Endothelial cell of umbilical vein (primary cell): ENCODE measurements at places on chromosomes 3 and 15. TPM values are rescaled to one million over a fixed set of nuclear protein-coding genes. Genes with fewer than 3 reads are reported as not detected.

Gene SLC24A5
- not detected in 2 replicates for total RNA-seq

Gene ADGRG7
- total RNA-seq = not detected in 2 replicates

GRCh38 chr3:94737116-94737515, 674.3 kb downstream of the NSUN3 start:
- no peak for DNase-seq

DNA sequence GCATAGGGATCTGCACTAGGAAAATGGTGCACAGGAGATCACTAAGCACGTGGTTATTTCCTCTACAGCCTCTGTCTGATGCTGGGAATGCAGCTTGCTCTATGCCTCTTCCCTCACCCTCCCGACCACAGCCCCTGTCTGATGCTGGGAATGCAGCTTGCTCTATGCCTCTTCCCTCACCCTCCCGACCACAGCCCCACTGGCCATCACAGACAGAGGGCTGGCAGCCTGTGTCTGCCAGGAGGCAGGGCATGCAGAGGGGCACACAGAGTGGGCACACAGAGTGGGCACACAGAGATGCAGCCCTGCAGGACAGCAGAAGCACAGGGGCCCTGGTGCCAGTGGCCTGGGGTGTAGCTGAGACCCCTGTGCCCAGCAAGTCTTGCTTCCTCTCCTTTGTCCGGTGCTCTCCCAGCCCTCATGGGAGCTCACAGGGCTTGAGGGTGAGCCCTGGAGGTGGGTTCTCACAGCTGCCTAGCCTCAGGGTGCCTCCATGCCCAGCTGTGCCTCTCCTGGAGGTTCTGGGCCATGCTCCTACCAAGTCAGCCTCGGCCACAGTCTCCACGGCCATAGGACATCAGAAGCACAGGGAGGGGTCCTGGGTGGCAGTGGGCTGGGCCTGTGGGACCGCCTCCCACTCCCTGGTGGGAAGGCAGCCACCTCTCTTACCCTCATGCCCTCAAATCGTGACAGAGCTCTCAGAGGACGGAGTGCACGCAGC, 65.8 kb downstream of the EXOG start:
- no peak for DNase-seq

DNA sequence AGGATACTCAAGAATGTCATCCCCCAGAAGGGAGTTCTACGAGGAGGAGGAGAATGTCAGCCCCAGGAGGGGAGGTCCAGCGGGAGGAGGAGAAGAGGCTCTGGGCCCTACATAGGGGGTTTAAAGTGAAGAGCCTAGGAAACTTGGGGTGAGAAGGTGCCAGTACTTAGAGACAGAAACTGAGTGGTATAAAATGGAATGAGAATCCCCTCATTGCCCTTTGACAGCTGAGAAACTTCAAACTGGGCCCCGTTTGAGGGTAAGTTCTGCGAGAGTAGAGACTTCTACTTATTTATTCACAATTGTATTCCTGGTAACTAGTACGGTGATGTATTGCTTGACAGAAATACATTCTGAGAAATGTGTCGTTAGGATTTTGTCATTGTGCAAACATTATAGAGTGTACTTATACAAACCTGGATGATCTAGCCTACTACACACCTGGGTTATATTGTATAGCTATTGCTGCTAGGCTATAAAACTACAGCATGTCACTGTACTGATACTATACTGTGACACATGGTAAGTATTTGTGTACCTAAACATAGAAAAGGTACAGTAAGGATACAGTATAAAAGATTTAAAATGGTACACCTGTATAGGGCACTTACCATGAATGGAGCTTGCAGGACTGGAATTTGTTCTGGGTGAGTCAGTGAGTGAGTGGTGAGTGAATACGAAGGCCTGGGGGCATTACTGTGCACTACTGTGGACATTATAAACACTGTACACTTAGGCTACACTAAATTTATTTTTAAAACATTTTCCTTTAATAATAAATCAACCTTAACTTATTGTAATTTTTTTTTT, 62.0 kb downstream of the TSC22D2 start:
- DNase-seq = no peak

DNA sequence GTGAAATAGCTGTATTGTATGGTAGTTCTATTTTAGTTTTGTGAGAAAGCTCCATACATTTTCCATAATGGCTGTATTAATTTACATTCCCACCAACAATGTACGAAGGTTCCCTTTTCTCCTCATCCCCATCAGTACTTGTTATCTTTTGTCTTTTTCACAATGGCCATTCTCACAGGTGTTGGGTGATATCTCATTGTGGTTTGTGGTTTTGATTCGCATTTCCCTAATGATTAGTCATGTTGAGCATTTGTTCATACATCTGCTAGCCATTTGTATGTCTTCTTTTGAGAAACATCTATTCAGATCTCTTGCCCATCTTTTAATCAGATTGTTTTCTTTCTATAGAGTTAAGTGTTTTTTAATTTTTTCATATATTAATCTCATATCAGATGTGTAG, 931.9 kb downstream of the IGSF11 start:
- no peak for DNase-seq

DNA sequence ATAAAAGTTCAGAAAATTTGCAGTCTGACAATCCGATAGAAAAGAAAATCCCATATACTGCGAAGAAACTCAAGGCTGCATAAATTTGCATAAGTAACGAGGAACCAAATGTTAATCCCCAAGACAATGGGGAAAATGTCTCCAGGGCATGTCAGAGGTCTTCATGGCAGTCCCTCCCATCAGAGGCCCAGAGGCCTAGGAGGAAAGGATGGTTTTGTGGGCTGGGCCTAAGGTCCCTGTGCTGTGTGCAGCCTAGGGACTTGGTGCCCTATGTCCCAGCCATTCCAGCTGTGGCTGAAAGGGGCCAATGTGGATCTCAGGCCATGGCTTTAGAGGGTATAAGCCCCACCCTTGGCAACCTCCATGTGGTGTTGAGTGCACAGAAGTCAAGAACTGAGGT, 21.3 kb upstream of the CCR4 start:
- DNase-seq = no peak
